NCI-H187 treated with DMSO at 0.1 percent for 48 hours (cell line): ENCODE measurements at places on chromosomes 12 and 14.

DNA sequence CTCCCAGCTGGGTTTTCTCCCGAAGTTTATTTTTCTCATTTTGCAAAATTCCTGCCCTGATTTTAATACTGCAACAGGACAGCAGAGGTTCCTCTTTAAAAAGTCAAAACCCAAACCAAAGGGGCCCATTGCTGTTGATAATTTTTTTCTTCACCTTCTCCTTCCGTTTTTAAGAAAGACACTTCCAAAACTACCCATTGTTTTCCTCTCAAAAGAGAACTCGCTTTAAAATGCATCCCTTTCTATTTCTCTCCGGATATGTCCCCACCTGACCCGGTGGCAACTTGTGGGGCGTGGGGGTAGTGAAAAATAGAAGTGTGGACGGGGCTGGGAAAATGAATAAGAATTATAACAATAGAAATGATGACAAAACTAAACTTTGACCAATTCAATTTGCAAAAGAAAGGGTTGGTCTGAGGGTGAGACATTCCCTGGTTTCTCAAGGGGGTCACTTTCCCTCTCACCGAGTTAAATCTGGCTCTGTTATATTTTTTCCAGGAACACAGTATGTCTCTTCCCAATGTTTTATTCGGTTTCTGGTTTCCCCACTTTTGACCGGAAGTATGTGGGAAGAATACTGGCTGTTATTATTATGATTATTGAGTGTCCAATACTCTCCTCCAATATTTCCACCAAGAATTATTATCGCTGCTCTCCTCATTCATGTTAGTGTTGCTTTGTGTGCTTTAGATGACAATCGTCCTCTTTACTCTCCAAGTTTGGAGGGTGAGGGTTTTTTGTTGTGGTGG, 4.1 kb upstream of the TBX5 start:
- DNase-seq: no peak

DNA sequence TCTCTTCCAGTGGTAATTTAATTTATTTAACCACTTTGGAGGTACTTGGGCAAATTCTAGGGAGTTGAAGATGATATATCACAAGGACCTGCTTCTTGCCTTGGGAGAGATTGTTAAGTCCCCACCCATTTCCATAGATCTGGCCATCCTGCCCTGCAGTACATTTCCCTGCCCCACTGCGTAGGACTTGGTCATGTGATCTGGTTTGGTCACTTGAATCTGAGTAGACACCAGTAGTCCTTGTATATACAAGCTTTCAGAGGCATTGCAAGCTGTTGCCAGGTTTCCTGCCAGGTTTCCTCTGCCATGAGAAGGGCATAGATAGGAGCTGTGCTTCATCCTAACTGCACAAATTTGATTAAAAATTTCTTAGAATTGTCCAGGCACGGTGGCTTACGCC, 200.0 kb downstream of the ADAMTS20 start:
- DNase-seq: no peak

DNA sequence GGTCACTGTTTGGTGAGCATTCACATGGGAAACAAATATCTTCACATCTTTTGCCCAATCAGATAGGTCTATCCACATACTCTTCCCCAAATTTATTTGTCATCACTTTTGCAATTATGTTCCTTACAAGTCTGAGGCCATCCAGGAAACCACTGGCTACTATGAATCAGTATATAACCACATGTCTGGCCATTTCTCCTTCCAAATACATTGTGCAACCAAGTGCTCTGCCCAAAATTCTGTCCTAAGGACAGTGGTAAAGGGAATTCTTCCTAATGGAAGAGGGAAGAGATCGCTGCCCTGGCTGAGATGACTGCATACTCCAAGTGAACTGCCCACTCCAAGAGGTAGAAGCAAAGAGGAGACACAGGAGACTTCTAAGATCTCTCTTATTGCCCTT, 148.9 kb upstream of the MAX start:
- no peak for DNase-seq

DNA sequence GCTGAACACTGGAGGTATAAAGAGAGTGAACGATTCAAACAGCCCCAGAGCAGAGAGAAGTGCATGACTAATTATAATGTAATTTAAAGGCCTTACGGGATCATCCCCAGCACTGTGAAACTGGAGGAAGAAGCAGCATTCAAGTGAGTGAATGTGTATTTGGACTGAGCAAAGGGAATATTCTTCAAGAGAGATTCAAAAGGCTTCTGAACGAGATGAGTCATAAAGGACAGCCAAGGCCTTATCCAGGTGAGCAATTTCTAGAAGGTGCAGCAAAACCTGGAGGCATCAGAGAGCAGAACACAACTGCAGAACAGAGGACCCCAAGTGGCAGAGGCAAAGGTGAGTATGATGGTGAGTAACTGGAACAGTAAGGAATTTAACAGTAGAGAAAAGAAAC, 127.2 kb downstream of the BCAT1 start:
- DNase-seq: no peak

GRCh38 chr12:121255433-121255832, 41.1 kb downstream of the CAMKK2 start:
- DNase-seq: no peak

GRCh38 chr14:55980970-55981369, 137.2 kb upstream of the PELI2 start:
- DNase-seq: no peak

- DNase-seq: no peak
Observed at GRCh38 chr12:127515941-127516340, 751.0 kb upstream of the TMEM132C start.

GRCh38 chr12:52749827-52750226, 27.3 kb downstream of the KRT76 start:
- no peak for DNase-seq

GRCh38 chr12:95848575-95849388, 10.0 kb upstream of the SNRPF start:
- DNase-seq: no peak

GRCh38 chr12:58812214-58812613, 108.1 kb downstream of the LRIG3 start:
- DNase-seq: no peak

GRCh38 chr12:41223600-41223999, 35.5 kb downstream of the PDZRN4 start:
- peak; percentile 43 for DNase-seq

DNA sequence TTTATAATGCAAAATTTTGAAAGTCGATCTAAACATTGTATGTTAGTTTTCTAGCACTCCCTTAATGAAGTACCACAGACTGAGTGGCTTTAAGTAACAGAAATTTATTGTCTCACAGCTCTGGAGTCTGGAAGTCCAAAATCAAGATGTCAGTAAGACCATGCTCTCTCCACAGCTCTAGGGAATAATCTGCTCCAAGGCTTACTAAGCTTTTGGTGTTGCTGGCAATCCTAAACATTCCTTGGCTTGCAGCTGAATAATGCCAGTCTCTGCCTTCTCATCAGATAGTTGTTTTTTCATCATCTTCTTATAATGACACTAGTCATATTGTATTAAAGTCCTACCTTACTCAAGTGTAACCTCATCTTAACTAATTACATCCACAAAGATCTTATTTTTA, 102.2 kb downstream of the RASSF9 start:
- DNase-seq: no peak
